ENCODE measurements at places on chromosomes 2 and 18.

- DNase-seq: no peak
These were observed 47.0 kb upstream of the COBLL1 start for GRCh38 chr2:164888592-164888991.

- DNase-seq: no peak
These were observed 84.2 kb upstream of the GPC1 start for GRCh38 chr2:240351088-240351741.

DNA sequence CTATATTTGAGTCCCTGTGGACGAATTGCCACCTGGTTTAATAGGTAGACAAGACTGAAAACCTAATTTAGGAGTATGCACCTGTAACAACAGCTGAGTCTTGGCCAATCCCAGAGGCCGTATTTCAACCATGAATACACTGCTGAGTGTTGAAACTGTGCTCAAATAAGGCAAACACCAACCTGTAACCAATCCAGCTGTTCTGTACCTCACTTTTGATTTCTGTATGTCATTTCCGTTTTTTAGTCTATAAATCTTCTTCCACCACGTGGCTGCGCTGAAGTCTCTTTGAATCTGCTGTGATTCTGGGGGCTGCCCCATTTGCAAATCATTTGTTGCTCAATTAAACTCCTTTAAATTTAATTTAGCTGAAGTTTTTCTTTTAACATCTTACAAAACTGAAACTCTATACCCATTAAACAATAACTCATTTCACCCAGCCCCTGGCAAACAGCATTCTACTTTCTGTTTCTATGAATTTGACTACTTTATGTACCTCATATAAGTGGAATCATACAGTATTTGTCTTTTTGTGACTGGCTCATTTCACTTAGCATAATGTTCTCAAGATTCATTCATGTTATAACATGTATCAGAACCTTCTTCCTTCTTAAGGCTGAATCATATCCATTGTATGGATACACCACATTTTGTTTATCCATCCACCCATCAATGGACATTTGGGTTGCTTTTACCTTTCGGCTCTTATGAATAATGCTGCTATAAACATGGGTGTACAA lies 7.5 kb upstream of the YPEL5 start:
- DNase-seq: no peak

DNA sequence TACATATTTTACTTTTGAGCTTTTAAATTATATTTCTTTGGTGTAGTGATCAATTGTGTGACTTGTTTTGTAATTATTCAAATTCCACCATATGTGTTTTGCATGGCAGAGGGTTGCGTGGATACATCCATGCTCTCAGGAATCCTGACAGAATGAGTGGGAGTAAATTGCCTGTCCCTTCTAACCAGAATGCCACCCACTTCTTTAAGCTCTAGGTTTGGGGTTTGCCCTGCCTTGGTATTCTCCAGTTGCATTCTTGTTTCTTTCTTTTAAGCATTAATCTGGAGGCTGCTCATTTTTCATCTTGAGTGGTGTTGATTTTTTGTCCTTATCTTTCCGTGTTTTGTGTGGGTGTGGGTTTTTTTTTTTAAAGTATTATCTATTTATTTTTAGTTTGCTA lies 360.0 kb downstream of the PTPRM start:
- no peak for DNase-seq

- DNase-seq: no peak
These were observed 39.7 kb upstream of the LYPD6 start for GRCh38 chr2:149290662-149291061.

GRCh38 chr2:104572834-104573233 lies 281.1 kb upstream of the POU3F3 start:
- no peak for DNase-seq

- DNase-seq: peak; percentile 81
These were observed 1.4 kb downstream of the TGIF1 start for GRCh38 chr18:3451183-3451988.

DNA sequence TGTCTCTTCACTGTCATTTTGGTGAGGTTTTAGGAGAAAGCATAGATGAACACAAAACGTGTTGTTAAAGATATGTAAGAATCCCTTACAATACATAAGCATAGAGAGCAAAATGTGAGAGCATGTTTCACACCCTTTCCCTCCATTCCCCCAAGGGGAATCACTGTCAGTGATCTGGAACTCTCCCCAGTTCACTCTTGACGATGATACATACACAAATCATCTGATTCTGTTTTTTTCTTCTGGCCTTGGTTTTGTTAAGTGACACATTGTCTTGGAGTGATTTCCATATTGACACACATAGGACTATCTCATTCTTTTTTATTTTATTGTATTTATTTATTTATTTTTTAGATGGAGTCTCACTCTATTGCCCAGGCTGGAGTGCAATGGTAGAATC lies 53.7 kb upstream of the TANC1 start:
- no peak for DNase-seq

DNA sequence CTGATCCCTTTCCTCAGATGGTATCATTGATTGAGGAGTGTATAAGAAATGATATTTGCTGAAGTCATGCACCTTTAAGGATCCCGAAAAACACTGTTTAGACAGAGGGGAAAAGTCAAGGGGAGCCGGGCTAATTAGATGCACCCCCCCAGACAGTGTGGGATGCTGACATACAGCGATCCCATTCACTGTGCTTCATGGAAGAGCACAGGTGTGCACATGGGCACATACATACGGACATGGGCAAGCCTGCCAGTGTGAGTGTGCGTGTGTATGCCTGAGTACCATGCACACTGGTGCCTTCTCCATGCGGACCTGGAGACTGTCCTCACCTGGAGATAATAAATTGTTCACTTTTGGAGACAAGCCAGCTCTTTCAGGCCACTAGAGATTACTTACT lies 22.6 kb downstream of the MEIS1 start:
- no peak for DNase-seq

DNA sequence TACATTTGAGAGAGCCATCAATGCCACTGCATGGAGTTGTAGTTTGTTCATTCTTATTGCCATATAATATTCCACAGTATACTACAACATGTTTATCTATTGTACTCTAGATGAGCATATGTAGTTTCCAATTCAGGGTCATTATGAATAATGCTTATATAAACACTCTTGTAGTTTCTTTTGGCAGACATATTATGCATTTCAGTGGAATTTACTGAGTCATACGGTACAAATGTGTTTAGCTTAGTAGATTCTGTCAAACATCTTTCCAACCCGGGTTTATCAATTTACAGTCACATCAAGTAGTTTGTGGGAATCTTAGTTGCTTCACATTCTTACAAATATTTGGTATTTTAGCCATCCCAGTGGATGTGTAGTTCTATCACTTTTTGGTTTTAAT lies 161.1 kb downstream of the KCNH7 start:
- no peak for DNase-seq

GRCh38 chr2:143679617-143680016 lies 550.4 kb downstream of the ARHGAP15 start:
- DNase-seq: no peak

- DNase-seq: no peak
These were observed 20.6 kb downstream of the LRRFIP1 start for GRCh38 chr2:237648016-237648381.

DNA sequence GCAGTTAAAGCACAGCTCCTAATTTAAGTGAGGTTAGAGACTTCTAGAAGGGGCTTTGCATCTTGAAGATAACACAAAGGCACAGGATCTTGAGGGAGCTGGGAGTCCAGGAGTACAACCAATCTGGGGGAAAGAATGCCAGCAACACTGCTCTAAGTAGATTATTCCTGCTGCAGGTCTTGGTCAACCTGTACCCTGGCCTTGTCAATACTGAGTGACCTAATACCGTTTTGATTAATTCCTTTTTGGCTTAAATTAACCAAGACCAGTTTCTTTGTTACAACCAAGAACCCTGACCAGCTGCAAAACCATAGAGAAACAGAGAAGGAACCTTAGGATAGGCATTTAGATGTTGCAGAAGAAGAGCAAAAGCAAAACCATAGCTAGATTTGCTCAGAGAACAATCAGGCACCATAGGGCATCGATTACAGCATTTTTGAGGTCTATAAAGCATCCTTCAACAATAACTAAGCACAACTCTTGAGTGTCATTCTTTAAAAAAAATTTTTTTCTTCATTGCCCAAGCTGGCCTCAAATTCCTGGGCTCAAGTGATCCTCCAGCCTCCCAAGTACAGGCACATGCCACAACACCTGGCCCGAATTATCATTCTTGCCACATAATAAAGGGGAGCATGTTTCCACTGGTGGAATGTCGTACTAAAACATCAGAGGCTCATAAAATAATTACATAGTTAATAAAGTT lies 6.3 kb downstream of the STARD7 start:
- DNase-seq: no peak

DNA sequence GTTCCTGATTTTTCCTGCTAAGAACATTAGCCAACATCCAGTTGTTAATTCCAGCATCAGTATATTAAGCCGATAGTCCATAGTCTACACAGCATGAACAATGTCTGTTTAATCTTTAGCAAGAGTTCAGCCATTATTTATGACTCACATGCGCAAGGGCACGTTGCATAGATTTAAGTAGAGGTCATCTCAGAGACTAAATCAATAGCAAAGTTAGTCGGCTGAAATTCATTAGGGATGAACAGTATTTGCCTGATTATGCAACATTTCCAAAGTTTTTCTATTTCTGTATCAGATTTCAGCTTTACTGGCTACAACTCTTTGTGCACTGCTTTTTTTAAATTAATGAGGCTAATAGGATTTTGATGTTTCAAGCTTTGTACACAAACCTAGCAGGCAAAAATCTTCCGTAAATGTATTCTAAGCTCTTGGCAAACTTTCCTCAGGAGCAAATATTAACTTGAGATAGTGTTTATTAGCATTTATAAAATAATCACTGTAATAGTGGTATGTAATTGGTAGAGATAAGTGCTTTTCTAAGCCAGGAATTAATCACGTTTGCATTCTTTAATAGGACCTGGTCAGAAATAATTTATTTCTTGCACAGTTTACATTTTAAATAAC lies 578.7 kb upstream of the ID2 start:
- DNase-seq: no peak

DNA sequence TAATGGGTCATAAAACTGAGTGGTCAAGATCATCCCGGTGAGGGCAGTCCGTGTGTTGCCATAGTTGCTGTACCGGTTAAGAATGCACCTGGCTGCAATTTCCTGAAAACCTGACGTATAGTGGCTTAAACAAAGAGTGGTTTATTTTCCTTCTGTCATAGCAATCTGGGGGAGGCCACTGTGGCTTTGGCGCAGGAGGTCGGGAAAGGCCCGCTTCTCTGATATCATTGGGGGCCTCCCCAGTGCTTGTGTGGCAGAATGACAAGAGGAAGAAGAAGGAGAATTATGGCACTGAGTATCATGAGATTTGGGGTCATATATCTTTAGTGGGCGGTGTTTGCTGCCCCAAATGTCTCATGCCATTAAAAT lies 4.4 kb downstream of the C2orf92 start:
- DNase-seq: no peak

DNA sequence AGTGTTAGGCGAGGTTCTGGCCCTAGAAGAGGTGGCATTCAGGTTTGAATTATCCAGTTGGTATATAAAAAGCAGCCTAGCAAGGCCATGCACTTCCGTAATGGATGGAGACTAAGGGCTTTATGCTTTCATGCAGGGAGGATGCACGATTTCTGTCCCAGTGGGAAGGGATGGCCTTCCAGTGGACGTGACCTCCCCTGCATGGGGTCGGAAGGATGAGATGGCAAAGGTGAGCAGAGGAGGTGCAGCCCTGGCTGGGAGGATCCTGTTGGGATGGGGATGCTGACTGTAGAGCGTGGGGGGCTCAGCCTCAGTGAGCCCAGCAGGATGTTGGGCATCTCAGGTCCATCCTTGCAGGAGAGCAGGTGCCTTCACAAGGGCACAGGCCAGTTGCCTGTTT lies 4.8 kb downstream of the ASB18 start:
- DNase-seq: no peak

GRCh38 chr2:97704989-97705388 lies 8.4 kb upstream of the ZAP70 start:
- no peak for DNase-seq

GRCh38 chr2:141195087-141195486 lies 935.7 kb downstream of the LRP1B start:
- DNase-seq: no peak

DNA sequence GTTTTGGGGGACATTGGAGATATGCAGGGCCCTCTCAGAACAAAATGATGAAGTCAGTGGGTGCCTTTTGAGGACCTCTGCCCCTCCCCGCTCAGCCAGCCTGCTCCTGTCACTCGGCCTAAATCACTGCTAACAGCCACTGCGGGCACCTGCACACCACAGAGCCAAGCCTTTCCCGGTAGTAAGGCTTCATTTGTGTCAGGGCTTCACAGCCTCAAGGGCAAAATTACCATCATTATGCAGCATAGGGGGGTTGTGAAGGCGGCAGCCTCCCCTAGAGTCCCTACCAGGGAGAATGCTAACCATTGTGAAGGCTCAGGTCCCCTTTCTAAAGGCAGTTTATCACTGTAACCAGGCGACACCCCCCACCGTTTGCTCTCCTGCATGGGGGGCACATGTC lies 519.8 kb upstream of the MYT1L start:
- DNase-seq: no peak

DNA sequence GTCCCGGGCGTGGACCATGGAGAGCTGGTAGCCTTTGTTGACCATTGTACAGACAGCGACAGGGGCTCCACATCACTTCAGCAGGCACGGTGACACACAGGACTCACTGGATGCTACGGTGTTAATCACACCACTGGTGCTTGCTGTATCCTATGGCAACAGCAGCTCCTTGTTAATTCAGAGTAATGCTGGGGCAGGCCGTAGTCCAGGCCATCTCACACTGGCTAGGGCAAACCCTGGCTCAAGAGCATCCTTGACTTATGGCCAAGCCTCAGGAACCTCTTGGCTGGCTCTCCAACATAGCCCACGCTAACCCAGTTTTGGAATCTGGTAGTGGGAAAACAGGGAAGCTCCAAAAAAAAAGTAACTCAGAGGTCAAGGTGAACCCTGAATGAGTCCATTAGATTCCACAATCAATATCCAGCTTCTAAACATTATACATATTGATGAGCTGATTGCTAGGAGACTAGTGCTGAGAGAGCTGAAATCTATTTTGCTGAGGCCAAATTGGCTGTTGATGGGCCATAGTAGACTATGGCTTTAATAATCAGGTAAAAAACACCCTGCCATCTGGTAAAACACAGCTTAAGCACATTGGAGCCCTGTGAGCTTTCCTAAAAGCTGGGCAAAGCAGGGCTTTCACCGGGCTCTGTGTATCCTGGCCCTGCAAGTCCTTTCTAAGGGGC lies 253.6 kb downstream of the PRKCE start:
- DNase-seq: no peak

DNA sequence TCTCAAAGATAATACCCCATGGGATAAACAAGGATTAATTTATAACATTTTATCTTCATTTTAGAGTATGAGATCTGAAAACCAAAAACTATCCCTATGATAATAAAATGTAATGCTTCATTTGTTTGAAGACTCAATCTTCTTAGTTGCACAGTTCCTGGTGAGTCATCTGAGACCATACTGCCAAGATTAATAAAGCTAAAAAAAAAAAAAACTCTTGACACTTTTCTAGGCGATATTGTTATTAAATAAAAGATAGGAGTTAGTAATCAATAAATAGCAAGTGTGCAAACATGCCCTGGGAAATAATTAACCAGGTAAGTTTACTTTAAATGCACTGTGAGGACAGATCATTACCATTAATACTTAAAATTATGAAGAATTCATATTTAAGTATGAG lies 83.9 kb downstream of the RPE start:
- DNase-seq: no peak

GRCh38 chr2:37617119-37617892 lies 54.1 kb downstream of the CDC42EP3 start:
- no peak for DNase-seq
